Stimulated activated CD4-positive, alpha-beta T cell treated with anti-CD3 and anti-CD28 coated beads, Interleukin-1b, Interleukin-23, amount 100 ng/mL, for 1 hour (primary cell): ENCODE measurements at places on chromosomes 11 and 22.
A peak's percentile ranks its signal among the peaks of the same experiment; 100 is the strongest.

- DNase-seq, result no peak
Measured at GRCh38 chr11:24068197-24068596, 428.7 kb upstream of the LUZP2 start.

DNA sequence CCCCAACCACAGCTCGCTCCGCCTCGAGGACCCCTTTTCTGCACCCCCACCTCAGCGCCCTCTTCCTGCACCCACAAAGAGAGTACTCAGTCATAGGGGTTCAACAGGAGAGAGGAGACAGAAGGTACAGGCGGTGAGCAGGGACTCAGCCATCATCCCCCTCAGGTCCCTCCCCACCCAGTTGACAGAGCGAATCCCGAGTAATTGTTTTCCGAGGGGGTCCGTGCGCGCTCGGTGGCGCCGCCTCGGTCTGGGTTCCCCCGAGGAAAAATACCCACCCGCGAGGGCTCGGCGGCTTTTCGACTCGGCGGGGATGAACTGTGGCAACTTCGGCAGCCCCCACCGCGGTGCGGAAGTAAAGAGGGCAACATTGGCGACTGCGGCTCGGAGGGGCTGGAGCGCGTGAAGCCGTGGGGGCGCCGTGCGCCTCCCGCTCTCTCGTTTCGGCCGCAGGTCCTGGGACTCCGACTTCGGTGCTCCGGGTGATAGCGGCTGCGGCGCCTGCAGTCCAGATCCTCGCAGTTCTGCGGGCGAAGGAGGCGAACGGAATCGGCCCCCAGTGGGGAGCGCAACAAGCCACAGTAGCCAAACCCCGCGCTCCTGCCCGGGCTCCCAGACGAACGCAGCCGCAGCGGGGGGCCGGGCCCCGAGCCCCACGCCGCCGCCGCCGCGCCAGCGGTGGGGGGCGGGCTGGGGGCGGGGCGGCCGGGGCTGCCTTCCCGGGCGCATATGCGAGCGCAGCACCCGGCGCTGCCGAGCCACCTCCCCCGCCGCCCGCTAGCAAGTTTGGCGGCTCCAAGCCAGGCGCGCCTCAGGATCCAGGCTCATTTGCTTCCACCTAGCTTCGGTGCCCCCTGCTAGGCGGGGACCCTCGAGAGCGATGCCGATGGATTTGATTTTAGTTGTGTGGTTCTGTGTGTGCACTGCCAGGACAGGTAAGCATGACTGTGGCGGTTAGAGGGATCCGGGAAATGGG lies at the start of gene NELL1:
NELL1 (plus strand) TSS at position 743 of the 976 bp plus-strand sequence.
- DNase-seq, result no peak

DNA sequence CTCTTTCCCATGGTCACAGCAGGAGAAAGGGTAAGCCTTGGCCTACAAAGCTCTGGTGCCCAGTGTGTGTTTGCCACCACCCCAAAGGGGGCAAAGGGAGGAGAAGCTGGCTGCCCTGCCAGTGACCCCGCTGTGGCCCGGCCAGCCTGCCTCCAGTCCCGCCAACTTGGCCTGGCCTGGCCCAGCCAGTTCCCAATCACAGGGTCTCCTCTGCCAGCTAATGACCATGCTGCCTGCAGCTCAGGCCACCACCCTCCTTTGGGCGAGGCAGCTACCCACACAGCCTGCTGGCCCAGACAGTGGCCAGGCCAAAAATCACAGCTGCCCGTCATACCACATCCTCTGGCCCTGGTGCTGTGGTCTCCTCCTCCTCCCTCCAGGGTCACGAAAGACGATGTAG lies 5.1 kb downstream of the GDPD5 start:
- DNase-seq, result no peak

- no peak for DNase-seq
Measured at GRCh38 chr11:6201481-6201880, 2.5 kb downstream of the OR52W1 start.

DNA sequence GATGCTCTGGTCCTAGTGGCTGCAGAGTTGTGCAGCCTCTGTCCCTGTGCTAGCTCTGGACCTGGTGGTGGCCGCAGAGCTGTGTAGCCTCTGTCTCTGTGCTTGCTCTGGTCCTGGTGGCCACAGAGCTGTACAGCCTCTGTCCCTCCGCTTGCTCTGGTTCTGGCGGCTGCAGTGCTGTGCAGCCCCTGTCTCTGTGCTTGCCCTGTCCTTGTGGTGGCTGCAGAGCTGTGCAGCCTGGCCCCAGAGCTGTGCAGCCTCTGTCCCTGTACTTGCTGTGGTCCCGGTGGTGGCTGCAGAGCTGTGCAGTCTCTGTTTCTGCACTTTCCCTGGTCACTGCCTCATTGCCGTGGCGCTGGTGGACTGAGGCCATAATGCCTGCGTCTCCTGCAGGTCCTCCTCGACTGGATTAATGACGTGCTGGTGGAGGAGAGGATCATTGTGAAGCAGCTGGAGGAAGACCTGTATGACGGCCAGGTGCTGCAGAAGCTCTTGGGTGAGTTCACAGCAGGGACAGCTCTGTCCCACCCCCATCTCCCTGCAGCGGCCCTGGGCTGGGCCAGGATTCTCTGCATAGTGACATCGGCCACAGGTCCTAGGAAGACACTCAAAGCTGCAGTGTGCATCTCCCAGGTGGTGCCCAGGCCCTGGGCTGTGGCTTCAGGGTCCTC lies 61.9 kb upstream of the PARVG start:
- DNase-seq, result no peak

GRCh38 chr22:33400891-33401290 lies 342.7 kb upstream of the SYN3 start:
- DNase-seq, result no peak

- DNase-seq, result no peak
Measured at GRCh38 chr11:2649400-2649799, 50.4 kb downstream of the KCNQ1OT1 start.

- DNase-seq, result peak; percentile 42
Measured at GRCh38 chr11:62593434-62594044, 2.2 kb upstream of the TUT1 start.

DNA sequence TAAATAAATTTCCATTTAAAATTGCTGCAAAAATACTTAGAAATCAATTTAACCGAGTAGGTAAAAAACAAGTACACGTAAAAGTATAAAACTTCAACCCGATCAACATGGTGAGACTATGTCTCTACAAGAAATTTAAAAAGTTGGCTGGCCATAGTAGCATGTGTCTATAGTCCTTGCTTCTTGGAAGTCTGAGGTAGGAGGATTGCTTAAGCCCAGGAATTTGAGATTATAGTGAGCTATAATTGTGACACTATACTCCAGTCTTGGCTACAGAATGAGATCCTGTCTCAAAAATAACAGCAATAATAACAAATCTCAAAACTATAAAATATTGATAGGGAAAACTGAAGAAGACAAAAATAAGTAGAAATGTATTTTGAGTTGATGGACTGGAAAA lies 11.1 kb downstream of the CASP4 start:
- no peak for DNase-seq

- DNase-seq, result no peak
Measured at GRCh38 chr11:64599698-64600211, 8.7 kb downstream of the SLC22A12 start.

- DNase-seq, result no peak
Measured at GRCh38 chr11:94754335-94754734, 13.8 kb upstream of the AMOTL1 start.

- DNase-seq, result no peak
Measured at GRCh38 chr11:115049796-115050195, 371.5 kb downstream of the NXPE2 start.

DNA sequence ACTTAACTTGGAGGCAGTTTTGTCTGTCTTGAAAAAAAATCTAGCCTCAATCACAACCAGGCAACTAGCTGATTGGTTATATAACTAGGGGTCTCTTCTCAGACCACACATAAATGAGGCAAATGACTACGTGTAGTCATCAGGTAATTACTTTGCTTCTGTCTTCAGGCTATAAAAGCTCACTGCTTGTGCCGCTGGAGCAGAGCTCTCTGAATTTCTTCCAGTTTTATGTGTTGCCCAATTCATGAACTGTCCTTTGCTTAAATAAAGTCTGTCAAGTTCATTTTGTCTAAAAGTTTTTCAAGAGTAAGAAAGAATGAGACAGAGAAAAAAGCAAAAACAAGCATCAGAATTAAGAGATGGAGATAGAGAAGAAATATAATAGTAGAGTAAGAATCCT lies 93.4 kb downstream of the MUC15 start:
- DNase-seq, result no peak

DNA sequence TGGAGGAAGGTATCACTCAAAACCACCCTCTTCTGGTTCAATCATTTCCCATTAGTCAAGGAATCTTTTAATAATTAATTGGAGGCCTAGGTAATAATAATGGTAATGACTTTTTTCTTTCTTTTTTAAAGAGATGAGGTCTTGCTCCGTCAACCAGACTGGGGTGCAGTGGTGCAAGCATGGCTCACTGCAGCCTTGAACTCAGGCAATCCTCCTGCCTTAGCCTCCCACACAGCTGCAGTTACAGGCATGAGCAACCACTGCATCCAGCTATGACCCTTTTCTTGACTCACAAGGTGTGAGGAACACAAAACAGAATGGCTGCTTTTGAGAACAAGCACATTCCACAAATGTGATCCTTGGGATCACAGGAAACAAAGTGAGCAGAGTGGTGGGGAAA lies 3.6 kb downstream of the POLDIP3 start:
- no peak for DNase-seq

DNA sequence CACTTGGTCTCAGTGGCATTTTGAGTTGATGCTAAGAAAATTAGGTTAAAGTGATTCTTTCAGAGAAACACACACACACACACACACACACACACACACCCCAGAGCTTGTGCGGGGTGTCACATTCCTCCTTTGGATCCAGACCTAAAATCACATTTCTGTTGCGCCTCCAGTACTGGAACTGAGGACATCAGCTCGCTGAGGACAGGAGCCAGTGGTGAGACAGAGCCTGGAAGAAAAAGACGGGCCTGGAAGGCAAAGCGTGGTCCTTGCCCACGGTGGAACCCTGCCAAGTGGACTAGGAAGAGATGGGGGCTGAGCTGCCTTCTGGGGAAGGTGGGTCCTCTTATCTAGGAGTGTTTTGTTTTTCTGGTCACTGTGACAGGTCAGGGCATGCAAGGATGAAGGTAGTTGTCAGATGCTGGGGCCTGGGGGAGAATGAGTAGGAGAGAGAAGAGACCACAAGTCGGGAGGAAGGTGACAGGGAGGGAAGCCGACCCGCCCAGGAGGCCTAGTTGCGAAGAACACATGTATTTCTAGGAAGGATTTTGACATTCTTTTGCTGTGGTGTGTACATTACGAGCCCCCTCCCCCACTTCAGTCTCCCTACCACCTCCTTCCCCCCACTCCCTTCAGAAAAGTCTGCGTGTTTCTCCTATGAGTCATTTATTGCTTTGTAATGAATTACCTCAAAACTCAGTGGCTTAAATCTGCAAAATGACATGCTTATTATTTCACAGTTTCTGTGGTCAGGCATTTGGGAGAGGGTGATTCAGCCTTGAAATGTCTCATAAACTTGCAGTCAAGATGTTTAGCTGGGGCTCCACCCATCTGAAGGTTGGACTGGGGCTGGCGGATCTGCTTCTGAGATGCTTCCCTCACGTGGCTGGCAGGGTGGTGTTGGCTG lies 4.8 kb upstream of the ELFN2 start:
- no peak for DNase-seq

DNA sequence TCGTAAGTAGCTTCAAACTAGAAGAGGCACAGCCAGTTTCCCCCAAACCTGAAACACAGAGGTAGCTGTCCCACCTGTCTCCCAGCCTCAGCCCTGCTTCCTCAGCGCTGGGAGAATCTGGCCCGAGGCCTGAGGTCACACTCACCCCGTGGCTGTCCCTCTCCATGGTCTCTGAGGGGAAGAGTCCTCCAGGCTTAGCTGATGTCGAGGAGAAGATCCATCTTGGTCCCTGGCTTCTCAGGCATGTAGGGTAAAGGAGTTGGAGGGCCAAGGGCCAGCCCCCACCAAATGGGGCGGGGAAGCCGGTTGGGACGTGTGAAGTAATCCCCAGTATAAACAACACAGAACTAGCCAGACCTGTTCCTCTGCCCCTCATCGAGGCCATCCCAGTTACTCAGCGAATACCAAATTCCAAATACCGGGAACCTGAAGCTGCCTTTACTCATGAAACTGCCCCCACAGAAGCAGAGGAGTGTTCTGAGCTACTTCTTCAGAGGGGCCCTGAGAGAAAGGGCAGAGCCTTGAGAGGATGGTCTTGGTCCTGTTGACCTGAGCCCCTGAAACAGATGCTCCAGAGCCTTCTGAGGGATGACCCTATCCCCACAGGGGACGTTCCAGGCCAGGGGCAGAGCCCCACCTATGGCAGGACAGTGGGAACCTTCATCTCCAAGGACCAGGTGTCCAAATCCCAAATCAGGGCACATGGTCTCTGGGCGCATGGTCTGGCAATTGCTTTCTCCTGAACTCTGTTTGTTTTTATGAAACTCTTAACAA lies at the start of gene TMPRSS13:
TMPRSS13 (minus strand) TSS at position 261 of the 774 bp plus-strand sequence; CDS start at position 166, 95 bp downstream.
- no peak for DNase-seq

DNA sequence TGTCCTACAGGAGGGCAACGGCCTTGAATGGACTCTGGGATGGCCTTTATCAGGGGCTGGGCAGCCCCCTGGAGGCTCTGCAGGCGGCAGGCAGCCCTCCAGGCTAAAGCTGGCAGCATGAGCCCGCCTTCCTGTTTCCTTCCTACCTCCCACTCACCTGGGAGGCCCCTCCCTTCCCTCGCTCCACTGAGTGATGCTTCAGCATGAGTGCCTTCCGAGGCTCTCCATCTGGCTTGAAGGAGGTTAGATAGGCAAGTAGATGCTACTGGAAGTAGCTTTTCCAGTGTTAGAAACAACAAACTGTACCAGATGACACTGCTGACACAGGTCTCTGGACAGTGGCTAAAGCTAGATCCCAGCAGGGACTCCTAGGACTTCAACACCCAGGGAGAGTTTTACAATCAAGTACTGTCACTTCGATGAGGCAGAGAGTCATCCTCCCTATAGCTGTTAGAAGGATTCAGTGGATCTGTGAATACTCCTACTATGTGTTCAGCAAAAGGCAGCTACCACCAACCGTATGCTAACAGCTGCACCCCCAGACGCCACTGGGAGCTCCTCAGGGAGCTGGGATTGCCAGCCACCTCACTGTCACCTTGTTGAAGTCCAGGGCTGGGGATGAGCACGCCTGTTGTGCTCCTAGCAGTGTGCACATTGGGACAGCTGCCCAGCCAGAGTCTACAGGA lies 4.1 kb upstream of the SLC25A1 start:
- DNase-seq, result no peak

DNA sequence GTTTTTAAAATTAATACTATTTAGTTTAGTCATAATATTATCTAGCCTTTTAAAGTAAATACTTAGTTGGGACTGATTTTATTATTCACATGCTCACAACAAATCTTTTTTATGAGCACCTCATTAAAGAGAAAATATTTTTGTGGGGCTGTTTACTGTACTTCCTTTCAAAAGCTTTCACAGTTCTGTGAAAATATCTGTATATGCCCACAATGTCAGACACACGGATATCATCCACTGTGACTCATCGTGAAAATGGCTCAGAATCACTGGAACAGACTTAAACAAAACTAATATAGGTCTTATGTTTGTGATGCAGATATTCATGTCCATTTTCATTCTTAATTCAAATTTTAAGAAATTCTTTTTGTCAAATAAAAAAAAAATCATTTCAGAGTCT lies 305.2 kb downstream of the RAB38 start:
- no peak for DNase-seq

- no peak for DNase-seq
Measured at GRCh38 chr11:76997512-76997911, 36.7 kb upstream of the B3GNT6 start.
